ENCODE measurements at places on chromosomes 2 and 18.

DNA sequence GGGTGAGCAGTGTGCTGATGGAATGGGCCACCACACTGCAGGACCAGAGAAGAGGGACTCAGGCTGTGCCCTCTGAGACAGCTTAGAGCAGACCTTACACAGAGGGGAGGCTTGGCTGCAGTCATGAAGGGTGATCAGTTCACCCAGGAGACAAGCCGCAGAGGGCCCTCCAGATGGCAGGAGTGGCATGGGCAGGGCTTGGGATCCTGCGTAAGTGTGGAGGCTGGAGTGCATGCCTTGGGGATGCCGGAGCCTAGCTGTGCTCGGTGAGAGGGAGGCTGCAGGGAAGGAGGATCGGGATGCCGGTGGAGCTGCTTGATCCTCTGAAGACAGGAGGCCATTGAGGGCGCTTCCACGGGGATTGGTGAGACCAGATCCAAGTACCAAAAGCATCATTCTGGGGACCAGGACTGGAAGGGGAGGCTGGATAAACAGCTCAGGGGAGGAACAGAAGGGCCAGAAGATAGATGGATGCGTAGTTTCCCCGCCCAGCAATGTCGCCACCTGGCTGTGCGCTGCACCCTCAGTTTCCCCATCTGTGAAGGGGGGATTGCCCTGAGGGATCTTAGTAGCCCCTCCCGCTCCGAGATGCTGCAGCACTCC is 163.4 kb downstream of the INHBB start:
- DNase-seq = no peak

- DNase-seq = no peak
Measured at GRCh38 chr18:75053028-75053629, 155.8 kb downstream of the PTGR3 start.

GRCh38 chr2:26349690-26350089 is 3.1 kb upstream of the ADGRF3 start:
- DNase-seq = no peak

- no peak for DNase-seq
Measured at GRCh38 chr2:212554233-212554632, 15.6 kb upstream of the ERBB4 start.

- DNase-seq = no peak
Measured at GRCh38 chr2:168350380-168350779, 103.0 kb upstream of the STK39 start.

DNA sequence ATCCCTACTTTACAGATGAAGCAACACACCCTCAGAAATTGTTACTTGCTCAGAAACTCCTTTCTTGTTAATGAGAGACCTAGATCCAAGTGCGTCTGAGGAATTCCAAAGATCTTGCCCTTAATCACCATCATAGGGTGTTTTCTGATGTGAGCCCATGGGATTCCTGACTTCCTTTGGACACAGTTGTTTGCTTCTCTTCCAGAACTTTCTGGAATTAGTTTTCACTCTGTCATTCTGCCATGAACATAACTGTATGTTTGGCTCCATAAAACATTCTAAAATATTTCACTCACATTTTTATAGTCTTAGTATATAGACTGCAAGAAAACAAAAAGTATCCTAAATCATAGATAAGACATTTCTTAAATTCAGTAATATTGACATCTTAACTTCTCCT is 593.9 kb upstream of the SOX11 start:
- no peak for DNase-seq

- no peak for DNase-seq
Measured at GRCh38 chr2:190533968-190534309, 583 bp downstream of the NEMP2 start.

GRCh38 chr18:45164551-45164950 is 450.7 kb upstream of the SLC14A2 start:
- no peak for DNase-seq

DNA sequence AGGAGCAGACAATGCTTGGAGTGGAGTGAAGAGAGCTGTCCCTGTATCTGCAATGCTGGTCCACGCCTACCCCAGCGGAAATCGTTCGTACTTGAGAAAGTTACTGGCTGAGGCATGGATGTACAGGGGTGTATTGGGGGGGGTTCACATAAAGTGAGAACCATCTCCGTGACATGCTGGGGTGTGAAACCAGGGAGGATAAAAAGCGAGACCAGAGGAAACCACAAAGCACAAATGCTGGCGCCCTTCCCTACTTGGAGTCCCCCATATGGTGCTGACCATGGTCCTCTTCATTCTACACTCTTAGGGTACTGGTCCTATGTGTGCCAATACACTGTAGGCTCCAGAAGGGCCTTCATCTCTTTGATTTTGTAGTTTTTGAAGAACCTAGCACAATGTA is 244.1 kb downstream of the L3MBTL4 start:
- no peak for DNase-seq

- no peak for DNase-seq
Measured at GRCh38 chr2:147550995-147551731, 293.7 kb upstream of the ACVR2A start.

GRCh38 chr18:61198486-61198885 is 134.7 kb upstream of the CDH20 start:
- DNase-seq = no peak

- DNase-seq = no peak
Measured at GRCh38 chr18:9804517-9805104, 81.2 kb upstream of the TXNDC2 start.

DNA sequence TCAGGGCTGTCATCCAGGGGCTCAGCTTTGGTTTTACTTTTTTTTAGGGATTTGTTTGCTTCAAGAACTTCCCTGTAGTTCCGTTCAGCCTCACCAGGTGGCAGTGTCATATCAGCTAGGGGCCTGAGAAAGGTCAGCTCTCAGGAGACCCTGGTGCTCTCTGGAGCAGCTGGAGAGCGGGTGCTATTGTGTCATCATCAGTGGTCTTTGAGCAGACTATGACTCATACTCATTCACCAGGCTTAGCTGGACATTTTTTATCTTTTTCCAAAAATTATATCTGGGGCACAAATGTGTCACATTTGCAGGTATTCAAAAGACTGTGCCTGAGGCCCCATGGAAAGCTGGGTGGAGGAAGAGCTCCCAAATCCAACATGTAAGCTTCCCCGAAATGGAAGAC is 24.4 kb downstream of the ZNF892 start:
- no peak for DNase-seq

DNA sequence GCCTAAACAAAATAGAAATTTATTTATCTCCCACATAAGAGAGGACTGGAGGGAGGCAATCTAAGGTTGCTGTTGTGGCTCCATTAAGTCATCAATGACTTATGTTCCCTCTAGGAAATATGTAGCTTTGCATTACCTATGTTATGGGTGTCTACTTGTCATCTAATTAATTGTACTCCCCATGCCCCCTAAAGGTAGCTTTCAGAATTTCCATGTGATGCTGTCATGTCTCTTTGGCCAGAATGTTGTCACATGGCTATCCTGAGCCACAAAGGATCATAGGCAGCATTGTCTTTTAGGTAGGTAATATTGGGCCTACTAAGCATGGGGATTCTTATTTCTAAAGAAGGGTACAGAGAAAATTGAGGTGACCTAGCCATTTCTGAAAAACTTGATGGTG is 935.6 kb upstream of the FANCL start:
- no peak for DNase-seq

- DNase-seq = no peak
Measured at GRCh38 chr2:11567631-11568031, 33.8 kb downstream of the GREB1 start.

GRCh38 chr2:216789081-216789480 is 70.8 kb downstream of the TNP1 start:
- DNase-seq = no peak

DNA sequence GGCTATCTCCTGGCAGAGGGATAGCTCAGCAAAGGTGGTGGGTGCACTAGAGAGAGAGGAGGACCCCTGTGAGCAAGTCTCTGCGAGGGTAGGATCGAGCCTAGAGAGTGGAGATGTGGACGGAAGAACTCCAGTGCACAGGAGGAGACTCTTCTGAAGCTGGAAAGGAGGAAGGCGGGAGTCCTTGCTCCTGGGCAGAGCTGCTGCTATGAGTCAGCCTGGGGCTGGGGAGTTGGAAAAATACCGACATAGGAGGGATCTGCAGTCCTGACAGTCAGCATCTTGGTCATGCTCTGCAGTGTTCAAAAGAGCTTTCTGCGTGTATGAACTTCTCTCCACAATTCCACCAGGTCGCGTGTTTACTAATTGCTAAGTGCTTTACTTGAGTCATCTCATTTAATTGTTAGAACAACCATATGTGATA is 233.8 kb downstream of the LDLRAD4 start:
- DNase-seq = no peak

- DNase-seq = peak; percentile 19
Measured at GRCh38 chr2:136281281-136282114, 163.5 kb upstream of the CXCR4 start.

DNA sequence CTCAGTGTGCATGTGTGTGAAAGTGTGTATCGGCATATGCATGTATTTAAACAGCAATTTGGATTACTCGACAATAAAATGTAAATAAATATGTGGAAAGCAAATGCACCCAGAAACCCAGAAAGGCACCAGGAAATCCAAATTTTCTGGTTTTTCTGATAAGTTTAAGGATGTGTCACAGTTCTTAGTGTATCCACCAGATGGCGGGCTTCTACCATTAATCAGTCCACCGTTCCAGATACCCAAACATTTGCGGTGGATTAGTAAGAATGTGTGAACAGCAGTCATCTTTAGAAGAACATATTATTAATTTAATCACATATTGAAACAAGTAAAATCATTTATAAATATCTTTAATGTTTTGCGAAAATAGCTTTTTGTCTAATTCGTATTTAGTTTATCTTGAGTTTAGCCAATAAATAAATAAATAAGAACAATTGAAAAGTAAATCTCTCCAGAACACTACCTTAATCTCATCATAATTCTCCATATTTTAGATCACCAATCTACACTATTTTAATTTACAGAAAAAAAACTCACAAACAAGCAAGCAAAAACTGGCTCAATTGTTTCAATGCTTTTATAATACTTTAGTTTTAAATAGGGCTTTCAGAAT is 298.9 kb downstream of the DSEL start:
- peak; percentile 1 for DNase-seq

DNA sequence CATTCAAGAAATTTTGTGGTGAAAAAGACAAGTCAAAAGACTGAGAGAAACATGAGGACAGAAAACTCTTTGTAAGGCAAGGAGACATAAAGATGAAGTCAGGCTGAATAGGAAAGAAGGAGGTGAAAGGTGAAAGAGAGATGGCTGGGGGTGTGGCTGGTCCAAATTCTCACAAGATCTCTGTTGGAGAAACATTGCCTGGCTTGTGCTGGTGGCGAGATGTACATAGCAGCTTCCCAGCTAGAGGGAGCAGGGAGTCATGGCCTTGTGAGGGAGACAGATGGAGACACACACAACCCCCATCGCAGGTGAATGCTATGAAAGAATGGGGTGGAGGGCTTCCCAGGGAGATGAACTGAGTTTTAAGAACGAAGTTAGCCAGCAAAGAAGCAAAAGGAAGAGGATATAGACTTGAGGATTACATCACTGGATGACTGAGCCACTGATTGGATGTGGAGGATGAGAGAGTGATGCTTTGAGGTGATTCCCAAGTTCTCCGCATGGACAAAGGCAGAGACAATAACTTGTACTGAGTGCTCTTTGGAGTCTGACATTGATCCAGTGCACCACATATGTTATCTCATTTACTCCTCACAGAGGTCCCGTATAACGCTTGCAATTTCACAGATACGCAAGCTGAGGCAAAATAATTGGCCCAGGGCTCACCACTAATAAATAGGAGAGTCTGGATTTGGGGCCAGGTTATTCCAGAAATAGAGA is 3.7 kb upstream of the EMX1 start:
- no peak for DNase-seq
